IPS DF 19.7 (cell line): ENCODE measurements at places on chromosomes 2 and 18.

GRCh38 chr2:143117225-143117624 is 12.0 kb upstream of the ARHGAP15 start:
- no peak for DNase-seq

GRCh38 chr2:150520033-150520432 is 32.6 kb upstream of the RND3 start:
- no peak for DNase-seq

GRCh38 chr2:4354678-4355077 is 651.3 kb downstream of the DCDC2C start:
- DNase-seq, result peak; percentile 20

GRCh38 chr2:240432430-240432819 is 3.0 kb upstream of the GPC1 start:
- DNase-seq, result no peak

GRCh38 chr2:169077674-169078240 is 8.4 kb downstream of the DHRS9 start:
- DNase-seq, result no peak

- DNase-seq, result no peak
These were observed 86.0 kb downstream of the TPO start for GRCh38 chr2:1499033-1499795.

DNA sequence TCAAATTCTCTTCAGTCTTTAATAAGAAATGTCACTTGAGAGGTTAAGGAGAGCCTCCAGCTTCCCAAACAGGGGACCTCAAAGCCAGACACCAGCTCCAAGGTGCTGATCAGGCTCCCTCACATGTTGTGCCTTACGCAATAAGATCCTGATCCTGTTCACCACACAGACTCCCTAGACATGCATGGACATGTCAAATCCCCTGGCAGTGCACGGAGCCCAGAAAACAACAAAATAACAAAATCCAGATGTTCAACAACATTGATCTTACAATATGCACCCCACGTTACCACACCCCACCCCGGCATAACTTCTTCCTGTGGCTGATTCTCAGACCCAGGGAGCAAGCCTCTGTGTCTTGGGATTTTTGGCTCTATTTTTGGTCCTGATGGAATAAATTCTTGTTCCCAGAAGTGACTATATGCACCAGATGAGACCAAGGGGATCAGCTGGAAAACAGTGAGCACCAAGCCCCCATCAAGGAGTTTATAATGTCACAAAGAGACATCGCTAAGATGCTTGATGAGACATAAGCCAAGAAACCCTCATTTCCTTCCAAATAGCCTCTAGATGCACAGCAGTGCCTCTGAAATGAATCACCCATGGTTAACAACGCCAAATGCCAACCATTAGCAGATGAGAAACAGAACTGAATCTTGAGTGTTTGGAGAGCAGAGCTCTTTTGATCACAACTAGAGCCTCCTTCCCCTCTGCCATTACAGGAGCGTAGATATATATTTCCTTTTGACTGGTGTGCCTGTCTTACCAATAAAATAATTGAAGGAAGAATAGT is 198.2 kb downstream of the PRKCE start:
- no peak for DNase-seq

- no peak for DNase-seq
These were observed 33.7 kb downstream of the LCT start for GRCh38 chr2:135803278-135803677.

DNA sequence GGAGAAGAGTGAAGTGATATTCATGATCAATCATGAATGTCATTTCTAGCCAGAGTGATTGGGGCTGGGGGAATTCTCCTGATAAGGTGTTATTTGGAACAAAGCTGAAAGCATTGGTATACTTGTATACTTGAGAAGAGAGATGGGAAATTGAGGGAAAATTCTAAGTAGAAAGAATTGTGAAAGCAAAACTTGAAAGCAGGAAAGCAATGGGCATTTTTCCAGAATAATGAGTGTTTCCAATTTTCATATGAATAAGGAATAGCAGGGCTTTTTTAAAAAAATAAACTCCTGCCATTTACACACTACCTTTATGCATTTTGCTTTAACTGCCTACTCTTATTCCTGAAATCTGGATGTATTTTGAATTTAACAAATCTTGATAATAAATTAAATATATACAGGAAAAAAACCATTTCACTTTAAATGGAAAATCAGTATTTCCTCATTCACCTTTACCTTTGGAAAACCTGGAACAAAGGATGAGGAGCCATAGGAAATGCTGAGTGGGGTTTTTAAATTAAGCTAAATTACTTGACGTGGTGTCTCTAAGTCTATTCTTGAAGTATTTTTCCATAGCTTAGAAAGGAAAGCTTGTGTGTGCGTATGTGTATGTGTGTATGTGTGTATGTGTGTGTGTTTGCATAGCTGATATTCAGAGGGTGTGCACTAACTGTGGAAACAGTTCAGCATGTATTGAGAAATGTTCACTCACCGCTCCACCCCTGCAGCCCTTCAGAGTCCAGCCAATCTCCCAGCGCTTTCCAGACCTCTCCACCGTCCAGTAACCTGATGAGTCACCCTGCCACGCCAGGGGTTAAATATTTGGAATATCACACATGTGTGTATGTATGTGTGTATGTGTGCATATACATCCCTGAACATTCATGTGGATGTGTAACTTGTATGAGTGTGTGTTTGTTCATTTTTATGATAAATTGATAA is 427.3 kb downstream of the THSD7B start:
- DNase-seq, result no peak

DNA sequence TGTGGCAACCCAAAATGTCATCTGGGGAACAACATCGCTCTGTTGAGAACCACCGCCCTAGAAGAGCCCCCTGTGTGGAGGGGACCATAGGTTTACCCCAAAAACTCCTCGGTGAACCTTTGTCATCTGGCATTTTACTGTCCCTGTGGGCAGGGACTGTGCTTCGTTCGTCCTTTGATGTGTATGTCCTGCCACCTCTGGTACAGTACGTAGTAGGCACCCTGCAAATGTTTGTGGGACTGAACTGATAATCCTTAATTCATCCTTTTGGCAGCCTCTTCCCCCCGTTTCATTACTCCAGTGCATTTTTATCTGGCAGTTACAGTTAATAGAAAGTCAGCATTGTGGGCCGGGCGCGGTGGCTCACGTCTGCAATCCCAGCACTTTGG is 728 bp downstream of the NAPG start:
- DNase-seq, result no peak

DNA sequence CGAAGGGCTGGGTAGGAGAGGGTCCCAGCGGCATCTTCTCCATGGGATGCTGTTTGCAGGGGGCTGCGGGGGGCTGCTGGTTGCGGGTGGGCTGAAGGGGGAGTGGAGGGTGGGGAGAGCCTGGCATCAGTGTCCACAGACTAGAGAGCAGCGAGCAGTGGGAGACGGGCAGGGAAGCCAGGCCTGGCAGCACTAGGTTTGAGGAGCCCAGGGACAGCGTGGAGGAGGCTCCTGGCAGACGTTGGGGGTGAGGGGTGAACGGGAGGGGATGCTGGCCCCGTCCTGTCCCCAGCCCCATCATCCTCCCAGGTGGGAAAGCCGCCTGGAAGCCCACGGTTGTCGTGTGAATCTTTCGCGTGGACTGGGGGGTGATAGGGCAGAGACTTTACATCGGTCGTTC is 48.2 kb upstream of the TFCP2L1 start:
- DNase-seq, result no peak

- no peak for DNase-seq
These were observed 141.5 kb upstream of the PKDCC start for GRCh38 chr2:41906338-41906725.

DNA sequence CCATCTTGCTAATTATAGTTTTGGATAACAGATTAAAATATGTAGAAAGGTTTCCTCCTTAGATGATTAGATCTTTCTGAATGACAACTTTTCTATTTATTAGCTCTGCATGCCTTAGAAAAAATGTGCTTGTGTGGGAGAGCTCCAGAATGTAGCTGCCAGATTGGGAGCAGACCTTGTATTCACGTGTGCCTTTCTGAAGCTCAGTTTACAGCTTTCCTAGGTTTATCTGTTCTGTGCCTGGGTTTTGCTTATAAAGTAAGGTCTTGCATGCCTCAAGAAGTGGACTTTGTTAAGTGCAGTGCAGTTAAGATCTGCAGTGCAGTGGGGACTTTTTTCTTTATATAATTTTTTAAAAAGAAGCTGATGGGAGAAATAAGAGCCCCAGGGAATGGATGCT is 179.0 kb downstream of the DCC start:
- no peak for DNase-seq

DNA sequence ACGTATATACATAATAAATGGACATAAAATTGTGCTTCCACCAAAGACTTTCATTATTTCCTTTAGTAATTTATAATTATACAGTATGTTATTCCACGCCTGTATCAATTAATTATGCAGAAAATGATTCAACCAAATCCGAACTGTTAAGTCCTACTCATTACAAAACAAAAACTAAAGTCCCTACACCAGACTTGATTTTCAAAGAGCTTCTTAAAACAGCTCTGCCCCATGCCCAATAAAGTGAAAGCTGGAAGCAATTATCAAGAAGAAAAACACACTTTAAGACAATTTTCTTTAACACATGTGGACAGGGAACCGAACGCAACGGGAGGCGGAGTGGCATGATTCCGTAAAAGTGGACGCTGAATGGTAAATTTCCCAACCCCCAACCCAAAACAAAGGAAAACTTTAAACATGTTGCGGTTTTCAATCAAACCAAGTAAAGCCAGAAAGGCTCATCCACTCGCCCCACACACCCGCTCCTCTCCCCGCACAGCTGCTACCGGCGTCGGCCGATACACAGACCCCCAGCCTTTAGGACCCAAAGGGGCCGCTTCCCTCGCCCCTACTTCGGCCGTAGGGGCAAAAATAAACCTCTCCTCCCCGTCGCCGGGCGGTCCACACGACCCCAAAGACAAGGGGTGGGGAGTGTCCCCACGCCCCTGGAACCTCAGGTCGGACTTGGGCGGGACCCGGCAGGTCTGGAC is 705 bp downstream of the YES1 start:
- no peak for DNase-seq

GRCh38 chr18:69217196-69218000 is 183.3 kb upstream of the DOK6 start:
- no peak for DNase-seq

DNA sequence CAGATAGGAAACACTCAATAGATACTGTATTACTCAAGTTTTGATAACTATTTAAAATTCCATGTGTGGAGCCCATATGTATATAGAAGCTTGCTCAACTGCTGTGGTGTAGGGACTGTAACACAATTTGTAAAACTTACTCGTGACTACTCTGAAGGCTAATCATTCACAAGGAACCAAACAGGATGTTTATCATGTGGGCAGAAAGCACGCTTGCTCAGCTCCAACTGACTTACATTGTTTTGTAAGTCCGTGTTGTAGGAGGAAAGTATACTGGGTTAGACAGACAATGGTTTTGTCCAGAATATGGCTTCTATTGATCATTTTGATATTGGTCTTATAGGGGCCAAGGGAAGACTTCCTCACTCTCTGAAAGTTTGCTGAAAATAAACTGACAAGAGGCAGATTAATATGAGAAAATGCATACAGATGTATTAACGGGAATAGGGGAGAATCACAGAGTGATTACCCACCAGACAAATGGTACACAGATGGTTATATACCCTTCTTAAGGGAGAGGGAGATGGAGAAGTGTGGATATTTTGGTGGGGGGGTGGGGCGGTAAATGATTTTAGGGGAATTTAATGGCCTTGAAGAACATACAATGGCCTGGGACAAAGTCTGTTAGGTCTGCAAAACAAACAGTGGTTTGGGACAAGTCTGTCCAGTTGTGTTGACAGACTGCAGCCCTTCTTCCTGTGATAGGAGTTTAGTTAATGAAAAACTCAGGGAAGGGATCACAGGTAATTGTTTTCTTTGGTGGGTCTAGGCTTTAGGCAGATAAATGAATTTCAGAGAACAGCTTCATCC is 259.3 kb upstream of the SP5 start:
- no peak for DNase-seq

DNA sequence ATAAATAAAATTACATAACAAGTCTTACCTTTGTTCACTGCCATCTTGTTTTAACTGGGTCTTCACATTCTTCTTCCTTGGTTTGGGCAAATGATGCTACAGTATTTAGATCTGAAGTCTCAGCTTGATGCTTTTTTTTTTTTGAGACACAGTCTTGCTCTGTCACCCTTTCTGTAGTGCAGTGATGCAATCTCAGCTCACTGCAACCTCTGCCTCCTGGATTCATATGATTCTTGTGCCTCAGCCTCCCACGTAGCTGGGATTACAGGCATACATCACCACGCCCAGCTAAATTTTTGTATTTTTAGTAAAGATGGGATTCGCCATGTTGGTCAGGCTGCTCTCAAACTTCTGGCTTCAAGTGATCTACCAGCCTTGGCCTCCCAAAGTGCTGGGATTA is 53.2 kb upstream of the MAT2A start:
- no peak for DNase-seq

GRCh38 chr2:74548285-74548899 is 5.3 kb downstream of the LOXL3 start:
- DNase-seq, result no peak

DNA sequence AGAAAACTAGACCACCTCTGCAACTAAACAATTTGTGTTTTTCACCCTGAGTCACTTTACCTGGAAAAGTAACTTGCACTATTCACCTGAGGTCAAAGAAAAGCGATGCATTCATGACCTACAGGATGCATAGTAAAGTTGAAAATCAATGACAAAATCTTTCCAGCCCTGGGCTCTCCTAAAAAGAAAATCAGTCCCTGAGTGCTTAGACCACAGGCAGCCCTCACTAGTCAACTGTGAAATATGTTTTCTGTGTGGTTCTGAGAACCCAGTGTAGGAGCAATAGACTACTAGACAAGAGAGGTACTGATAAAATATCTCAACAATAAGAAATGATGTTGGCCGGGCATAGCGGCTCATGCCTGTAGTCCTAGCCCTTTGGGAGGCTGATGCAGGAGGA is 133.1 kb downstream of the TXNL1 start:
- no peak for DNase-seq

- no peak for DNase-seq
These were observed 632 bp upstream of the ACVR1 start for GRCh38 chr2:157876786-157877138.

- no peak for DNase-seq
These were observed 71.6 kb upstream of the CYP1B1 start for GRCh38 chr2:38147333-38148121.

GRCh38 chr18:6058941-6059340 is 163.6 kb upstream of the TMEM200C start:
- no peak for DNase-seq

DNA sequence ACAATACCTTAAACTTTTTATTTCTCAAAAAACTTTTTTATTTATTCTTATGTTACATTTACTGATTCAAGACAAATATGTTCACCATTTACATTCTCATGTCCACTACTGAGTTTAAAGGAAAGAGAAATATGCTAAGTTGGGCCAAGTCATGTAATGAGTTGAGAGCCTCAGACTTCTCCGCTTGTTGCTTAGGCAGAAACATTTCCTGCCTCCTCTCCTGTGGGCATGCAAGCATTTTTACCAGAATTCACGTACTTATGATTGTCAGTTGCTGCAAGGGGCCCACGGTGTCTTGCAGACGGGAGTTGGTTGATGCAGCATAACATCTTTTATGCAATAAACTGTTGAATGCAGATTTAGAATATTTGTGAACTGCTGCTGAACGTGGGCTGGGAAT is 51.8 kb downstream of the MYO1B start:
- no peak for DNase-seq

GRCh38 chr2:150619607-150620330 is 132.3 kb upstream of the RND3 start:
- no peak for DNase-seq

- no peak for DNase-seq
These were observed 44.3 kb downstream of the BARD1 start for GRCh38 chr2:214765180-214765579.
